ENCODE measurements at places on chromosomes 16 and 17.
A peak's percentile ranks its signal among the peaks of the same experiment; 100 is the strongest.

DNA sequence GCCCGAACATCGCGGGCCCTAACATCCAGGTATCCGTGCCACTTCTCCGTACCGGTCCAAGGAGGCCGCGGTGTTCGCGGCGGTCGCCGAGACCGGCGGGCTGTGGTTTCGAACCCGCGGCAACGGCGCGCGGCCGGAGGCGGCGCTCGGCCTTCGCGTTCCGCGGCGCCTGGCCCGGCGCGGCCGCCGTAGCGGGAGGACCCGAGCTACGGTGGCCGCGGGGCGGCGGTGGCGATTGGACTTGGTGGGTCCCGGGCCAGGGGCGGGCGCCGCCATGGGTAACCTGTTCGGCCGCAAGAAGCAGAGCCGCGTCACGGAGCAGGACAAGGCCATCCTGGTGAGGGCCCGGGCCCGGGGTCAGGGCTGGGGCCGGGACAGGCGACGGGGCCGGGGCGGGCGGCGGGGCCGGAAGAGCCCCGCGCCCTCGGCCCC lies at the start of gene CHMP6:
Gene CHMP6, plus strand, starts transcription at position 197 of the 432 bp plus-strand sequence. Its CDS starts 78 bp downstream, at position 275.
- no peak for DNase-seq

GRCh38 chr16:23424292-23424958 lies 28.6 kb downstream of the COG7 start:
- no peak for DNase-seq

- DNase-seq = no peak
These were observed 9.3 kb downstream of the KCTD5 start for GRCh38 chr16:2691491-2692248.

- DNase-seq = no peak
These were observed 59.1 kb downstream of the PIPOX start for GRCh38 chr17:29102046-29102445.

GRCh38 chr17:76793775-76794174 lies 55.9 kb downstream of the MFSD11 start:
- no peak for DNase-seq

GRCh38 chr17:61390479-61390791 lies 9.2 kb upstream of the TBX2 start:
- DNase-seq = no peak

DNA sequence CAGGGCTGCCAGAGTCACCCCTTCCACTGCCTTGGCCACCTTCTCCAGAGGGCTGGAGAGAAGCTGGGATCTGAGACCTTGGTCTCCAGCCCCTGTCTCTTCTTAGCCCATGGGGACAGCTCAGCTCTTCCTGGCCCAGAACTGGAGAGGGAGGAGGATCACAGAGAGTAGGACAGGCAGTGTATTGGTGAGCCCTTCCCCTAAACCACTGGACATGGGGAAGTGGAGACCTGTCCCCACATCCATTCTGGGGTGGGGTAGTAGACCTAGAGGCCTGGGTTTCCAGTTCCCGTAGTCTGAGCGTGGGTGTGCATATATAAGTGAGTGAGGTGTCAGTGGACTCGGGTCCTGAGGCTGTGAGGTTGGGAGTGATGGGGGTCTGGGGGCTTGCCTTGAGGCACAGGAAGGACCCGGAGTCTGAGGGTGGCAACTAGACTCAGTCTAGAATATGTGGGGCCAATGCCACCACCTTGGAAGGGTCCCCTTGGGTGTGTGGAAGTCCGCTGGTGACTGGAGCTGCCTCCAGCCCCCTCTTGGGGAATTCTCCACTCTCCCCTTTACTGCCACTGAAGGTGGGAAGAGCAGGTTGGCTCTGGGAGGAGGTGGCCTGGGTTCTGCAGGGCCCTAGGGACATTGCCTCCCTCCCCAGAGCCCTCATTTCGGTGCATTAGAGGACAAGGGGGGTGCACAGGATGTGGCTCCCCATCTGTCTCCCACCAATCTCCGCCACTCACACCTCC lies 19.9 kb downstream of the GJD3 start:
- DNase-seq = no peak

DNA sequence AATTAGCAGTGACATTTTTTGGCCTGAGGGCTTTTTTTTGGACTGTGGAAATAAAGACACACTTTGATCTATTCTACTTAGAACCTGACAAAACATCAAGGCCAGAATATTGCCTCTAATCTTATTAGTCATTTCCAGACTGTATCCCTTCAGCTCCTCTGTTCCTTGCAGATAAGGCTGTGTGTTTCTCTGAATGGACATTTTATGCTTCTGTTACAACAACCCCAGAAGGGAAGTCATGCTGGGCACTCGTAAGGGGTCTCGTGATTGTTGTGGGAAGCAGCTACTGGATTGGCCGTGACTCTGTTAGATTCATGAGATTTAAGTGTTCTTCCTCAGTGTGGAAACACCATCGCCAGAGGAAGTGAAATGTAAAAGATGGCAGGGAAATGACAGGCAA lies 31.6 kb upstream of the HS3ST2 start:
- no peak for DNase-seq

GRCh38 chr16:72188541-72188940 lies 16.6 kb upstream of the PMFBP1 start:
- no peak for DNase-seq

DNA sequence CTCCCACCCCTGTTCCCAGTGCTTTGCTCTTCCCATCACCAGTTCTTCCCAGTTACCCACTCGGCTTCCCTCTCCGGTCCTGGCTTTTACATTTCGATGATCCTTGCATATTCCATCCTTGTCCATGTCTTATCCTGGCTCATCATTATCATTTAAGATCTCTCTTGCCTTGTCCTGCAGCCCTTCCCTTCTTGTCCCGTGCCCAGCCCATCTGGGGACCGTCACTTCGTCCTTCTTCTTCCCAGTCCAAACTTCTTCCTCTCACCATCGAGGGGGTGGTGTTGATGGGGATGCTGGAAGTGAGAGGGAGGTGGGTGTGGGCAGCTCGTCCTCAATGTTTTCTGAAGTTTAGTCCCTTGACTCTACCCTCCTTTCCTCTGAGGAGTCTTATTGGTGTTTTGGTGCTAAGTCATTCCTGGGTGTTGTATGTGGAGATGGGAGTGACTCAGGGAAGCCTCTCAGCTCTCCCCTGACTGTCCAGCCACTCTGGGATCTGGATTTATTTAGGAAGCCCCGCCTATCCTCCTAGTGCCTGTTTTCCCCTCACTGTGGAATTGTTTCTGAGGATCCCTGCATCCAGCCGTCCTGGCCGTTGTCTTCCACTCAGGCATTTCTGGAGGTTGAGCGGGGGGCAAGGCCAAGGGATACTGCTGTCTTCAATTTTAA lies 975 bp downstream of the SNX29 start:
- DNase-seq = no peak

DNA sequence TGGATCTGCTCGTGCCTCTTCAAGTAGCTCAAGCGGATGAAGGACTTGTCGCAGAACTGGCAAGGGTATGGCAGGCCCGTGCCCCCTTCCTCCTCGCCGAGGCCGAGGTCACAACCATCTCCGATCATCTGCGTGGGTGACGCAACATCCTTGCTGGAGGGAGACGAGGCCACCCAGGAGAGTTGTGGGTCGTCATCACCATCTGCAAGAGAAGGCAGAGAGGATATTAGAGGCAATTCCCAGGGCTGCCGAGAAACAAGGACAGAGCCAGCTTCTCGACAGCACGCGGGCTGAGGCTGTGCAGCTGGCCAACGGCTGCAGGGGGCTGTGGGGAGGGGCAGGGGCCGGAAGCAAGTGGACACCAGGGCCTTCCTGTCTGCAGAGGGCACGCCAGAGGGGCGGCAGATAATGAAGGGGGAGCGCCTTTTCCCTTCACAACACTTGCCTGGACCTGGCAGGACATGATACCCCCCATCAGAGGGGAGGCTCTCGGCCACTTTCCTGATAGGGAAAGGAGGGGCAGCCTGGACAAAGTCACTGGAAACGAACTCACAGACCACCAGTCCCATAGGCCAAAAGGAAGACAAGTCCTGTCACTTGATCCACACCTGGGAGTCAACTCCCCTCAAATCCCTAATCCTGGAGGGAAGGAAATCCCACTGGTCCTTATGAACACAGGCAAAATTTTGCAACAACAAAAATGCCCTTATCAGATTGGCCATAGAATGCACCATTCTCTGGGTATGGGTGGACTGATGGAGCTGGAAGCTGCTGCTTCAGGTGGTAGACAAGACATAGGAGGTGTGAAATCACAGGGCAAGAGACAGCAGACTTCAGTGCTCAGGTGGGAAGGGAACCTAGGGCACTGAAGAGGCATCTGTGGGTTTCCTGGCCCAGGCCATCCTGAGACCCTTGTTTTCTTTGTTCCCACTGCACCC lies 217.0 kb downstream of the ZNF423 start:
- no peak for DNase-seq

DNA sequence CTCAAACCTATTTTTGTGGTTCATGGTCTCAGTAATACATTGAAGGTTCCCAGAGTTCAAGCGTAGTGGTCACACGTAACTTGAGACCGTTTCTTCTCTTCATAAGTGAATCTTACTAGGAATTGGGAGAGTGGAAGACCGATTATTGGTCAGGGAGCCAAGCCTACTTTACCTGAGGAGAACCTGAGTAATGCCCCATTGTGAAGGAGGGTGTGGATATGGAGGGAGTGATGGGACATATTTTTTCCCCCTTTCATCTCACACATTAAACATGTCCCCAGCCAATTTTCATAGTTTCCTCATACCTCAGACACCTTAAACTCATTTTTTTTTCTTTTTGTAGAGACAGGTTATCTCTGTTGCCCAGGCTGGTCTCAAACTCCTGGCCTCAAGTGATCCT lies 8.9 kb downstream of the GEMIN4 start:
- DNase-seq = no peak

DNA sequence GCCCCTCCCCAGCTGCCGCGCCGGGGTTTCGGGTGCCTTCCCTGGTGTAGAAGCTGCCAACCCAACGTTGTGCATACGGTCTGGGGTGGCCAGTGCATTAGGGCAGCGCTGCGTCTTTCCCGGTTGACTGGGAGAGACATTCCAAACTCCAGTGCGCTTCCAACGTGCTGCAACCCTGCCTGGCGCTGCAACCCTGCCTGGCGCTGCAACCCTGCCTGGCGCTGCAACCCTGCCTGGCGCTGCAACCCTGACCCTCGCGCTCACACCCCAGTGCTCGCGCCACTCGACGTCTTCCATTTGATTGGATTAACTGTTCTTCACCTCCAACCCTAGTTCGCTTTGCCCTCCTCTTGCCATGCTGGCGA lies 488 bp upstream of the HAP1 start:
- no peak for DNase-seq

GRCh38 chr16:73418051-73418450 lies 370.1 kb upstream of the ZFHX3 start:
- no peak for DNase-seq

GRCh38 chr17:17966399-17966798 lies 5.8 kb downstream of the TOM1L2 start:
- DNase-seq = no peak

DNA sequence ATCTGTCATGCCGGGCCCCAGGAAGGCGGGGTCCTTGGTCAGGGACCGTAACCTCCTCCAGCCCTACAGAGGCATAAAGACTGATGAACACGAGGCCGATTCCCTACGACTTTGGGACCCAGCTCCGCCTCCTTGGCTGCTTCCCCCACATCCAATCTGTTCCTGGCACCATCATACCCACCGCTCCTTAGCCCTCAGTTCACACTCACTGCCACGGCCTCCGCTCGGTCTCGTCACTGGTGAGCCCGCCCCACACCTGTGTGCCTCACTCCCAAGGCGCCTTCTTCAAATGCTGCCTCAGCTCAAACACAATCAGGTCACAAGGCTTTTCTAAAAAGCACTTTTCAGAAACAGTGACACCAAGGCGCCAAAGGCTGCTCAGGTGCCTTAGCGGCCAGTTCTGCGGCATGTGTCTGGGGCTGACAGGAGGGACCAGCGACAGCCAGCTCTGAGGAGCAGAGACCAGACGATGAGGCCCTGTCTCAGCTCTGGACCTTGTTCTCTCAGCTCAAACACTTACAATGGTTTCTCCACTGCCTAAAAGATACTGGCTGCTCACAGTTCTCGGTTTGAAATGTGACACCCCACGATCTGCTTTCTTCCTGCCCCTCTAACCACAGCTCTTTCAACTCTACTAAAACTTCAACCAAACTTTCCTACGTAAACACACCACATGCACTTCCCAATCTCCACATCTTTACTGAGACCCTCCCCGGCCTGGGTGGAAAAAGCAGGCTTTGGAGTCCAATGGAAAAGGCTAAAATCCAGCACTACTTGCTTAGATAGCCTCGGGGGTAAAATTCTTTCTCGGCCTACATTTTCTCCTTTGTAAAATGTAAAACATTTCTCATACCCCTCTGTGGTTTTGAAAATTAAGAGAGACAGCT lies 33.2 kb downstream of the CYB5D2 start:
- DNase-seq = no peak

GRCh38 chr17:5429191-5429887 lies 9.4 kb downstream of the RPAIN start:
- DNase-seq = no peak

GRCh38 chr17:66459811-66460270 lies 157.4 kb downstream of the PRKCA start:
- DNase-seq = peak; percentile 75

DNA sequence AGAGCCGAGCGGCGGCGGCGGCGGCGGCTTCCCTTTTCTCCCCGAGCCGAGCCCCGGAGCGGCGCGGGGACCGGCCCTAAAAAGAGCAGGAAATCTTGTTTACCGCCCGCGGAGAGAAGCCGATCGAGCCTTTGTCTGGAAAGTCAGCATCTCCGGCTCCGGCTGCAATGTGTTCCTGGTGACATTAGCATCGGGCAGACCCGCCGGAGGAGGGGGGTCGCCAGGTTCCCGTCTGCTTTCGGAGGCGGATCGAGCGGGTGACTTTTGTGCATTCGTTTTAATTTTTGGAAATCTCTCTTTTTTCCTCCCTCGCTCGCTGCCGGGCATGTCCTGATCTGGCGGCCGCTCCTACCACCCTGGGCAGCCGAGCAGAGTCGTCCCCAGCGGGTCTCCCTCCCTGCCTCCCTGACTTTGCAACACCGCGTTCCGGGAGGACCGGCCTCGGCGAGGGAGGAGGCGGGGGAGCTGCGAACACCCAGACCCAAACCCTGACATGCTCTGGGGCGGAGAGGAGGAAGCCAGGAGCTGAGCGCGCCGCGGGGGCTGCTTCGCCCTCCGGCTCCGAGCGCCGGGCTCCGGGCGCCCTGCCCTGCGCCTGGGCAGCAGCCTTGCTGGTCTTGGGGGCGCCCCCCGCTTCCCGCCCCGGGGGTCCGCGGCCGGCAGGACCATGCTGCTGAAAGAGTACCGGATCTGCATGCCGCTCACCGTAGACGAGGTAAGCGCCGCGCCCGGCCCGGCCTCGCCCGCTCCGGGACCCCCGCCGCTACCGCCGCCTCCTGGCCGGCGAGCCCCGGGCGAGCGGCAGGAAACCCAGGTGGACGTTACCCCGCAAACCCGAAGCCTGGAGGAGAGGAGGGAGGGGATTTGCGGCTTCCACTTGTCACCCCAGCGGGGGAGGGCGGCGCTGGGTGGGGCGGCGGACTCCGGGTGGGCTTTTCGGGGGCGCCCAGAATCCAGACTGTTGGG lies 690 bp downstream of the PITPNC1 start:
- no peak for DNase-seq

Data from HS-27A (cell line).